ENCODE measurements at places on chromosomes 7 and 10. TPM values are rescaled to one million over a fixed set of nuclear protein-coding genes. Genes with fewer than 3 reads are reported as not detected.
A peak's percentile ranks its signal among the peaks of the same experiment; 100 is the strongest.

DNA sequence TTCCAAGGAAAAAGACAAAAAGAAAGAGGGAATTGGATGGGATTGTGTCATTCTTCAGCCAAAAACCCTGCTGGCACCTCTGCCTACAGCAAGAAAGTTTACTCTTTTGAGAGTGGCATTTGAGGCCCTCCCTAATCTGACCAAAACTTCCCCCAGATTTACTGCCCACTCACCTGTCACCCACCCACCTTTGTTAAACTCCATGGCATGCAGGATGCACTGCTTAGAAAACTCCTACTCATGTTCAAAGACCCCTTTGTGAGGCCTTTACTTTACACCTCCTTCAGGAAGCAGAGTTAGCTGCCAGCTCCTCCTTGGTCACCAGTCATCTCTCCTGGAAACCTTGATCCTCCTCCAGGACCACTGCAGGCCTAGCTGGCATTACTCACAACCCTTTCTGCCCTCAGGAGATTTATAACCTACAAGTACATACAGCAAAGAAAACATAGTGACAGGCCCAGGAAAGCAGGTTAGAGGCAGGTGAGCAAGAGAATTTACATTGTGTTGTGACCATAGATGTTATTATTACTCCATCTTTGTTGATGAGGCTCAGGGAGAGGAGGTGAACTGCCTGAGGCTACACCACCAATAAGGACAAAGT, 10.3 kb upstream of the PLAC9 start:
- no peak overlapping the region for H3K4me3 ChIP-seq
- H3K4me1 ChIP-seq: no peaks in the 10 kb centered on the region
- DNase-seq: no peak
- H3K27ac ChIP-seq: no peak overlapping the region
- H3K36me3 ChIP-seq: no peaks in the 10 kb centered on the region

GRCh38 chr7:89623018-89623672, 531.1 kb upstream of the STEAP1 start:
- peak; percentile 18 for DNase-seq
- no peaks in the 10 kb centered on the region for H3K27me3 ChIP-seq
- no peak overlapping the region for H3K27ac ChIP-seq
- no peaks in the 10 kb centered on the region for H3K36me3 ChIP-seq

DNA sequence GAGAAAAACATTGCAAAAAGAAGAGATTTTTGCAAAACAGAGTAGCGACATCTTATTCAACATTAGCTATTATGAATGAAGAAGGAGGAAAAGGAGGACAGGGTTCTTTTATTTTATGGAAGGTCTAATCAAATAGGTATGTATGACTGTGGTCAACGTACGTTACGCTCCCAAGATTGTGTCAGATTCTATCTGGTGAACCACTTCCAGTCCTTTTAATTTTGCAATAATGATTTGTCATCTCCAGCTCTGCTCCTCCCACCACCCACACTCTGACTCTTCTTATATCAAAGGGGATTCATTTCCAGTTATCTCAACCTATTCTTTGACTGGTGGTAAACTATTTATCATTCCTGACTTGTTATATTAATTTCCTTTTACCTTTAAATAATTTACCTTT, 259.9 kb downstream of the CACNA2D1 start:
- no peaks in the 10 kb centered on the region for H3K27me3 ChIP-seq
- H3K4me3 ChIP-seq: no peak overlapping the region
- DNase-seq: no peak
- H3K27ac ChIP-seq: no peak overlapping the region

GRCh38 chr10:103805781-103806180, 49.6 kb downstream of the SH3PXD2A start:
- no peak overlapping the region for H3K27ac ChIP-seq
- DNase-seq: no peak
- H3K36me3 ChIP-seq: no peaks in the 10 kb centered on the region
- H3K4me1 ChIP-seq: no peaks in the 10 kb centered on the region
- H3K27me3 ChIP-seq: no peaks in the 10 kb centered on the region
- no peak overlapping the region for H3K4me3 ChIP-seq

The GRID2IP gene
- 1.4 TPM for total RNA-seq

- H3K4me3 ChIP-seq: peak overlapping the region; percentile 4
- DNase-seq: no peak
- H3K27ac ChIP-seq: no peak overlapping the region
- H3K4me1 ChIP-seq: no peaks in the 10 kb centered on the region
- H3K36me3 ChIP-seq: no peaks in the 10 kb centered on the region
- no peaks in the 10 kb centered on the region for H3K27me3 ChIP-seq
Measured at GRCh38 chr7:157612664-157613561, 276.1 kb downstream of the DNAJB6 start.

GRCh38 chr10:35341521-35341920, 5.2 kb downstream of the CCNY start:
- H3K4me3 ChIP-seq: no peak overlapping the region
- no peak overlapping the region for H3K27ac ChIP-seq
- no peak for DNase-seq
- peaks cover 21% of the 10 kb centered on the region for H3K4me1 ChIP-seq
- no peaks in the 10 kb centered on the region for H3K27me3 ChIP-seq

GRCh38 chr10:116688241-116688711, 54.1 kb downstream of the HSPA12A start:
- H3K27me3 ChIP-seq: peaks cover 16% of the 10 kb centered on the region
- H3K4me3 ChIP-seq: no peak overlapping the region
- DNase-seq: no peak
- no peak overlapping the region for H3K27ac ChIP-seq

The CPA4 gene
- not detected for total RNA-seq

All from Calu3 (cell line).